ENCODE measurements at places on chromosomes 7 and 10.

GRCh38 chr10:85565381-85565780, 801.2 kb downstream of the GRID1 start:
- no peak overlapping the region for H3K27ac ChIP-seq
- H3K4me3 ChIP-seq, result no peak overlapping the region
- H3K4me1 ChIP-seq, result no peaks in the 10 kb centered on the region
- peak; percentile 40 for DNase-seq
- no peaks in the 10 kb centered on the region for H3K36me3 ChIP-seq

GRCh38 chr7:88132725-88133124, 87.1 kb downstream of the SRI start:
- H3K27me3 ChIP-seq, result no peaks in the 10 kb centered on the region
- no peak overlapping the region for H3K27ac ChIP-seq
- H3K4me3 ChIP-seq, result no peak overlapping the region

DNA sequence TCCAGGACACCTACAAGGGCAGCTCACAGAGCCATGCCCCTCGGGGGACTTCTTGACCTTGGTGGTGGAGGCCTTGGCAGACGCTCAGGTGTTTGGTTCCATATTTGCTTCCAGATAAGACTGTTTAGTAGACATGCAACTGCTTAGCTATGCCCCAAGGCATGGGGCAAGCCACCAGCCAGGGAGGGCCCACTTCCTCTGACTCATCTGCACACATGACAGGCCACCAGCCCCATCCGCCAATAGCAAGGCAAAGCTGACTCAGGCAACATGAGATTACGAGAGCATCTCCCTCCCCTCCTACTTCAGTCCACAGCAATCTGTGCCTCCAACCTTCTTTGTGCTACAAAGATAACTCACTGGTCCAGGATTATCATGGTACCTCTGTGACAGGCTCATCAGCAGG, 54.9 kb downstream of the KCNMA1 start:
- no peak overlapping the region for H3K27ac ChIP-seq
- no peaks in the 10 kb centered on the region for H3K27me3 ChIP-seq
- 0 out of 2 replicates have a peak, but pooled peaks cover 3% of the 10 kb centered on the region for H3K4me1 ChIP-seq
- H3K4me3 ChIP-seq, result no peak overlapping the region
- H3K36me3 ChIP-seq, result no peaks in the 10 kb centered on the region
- no peak for DNase-seq

DNA sequence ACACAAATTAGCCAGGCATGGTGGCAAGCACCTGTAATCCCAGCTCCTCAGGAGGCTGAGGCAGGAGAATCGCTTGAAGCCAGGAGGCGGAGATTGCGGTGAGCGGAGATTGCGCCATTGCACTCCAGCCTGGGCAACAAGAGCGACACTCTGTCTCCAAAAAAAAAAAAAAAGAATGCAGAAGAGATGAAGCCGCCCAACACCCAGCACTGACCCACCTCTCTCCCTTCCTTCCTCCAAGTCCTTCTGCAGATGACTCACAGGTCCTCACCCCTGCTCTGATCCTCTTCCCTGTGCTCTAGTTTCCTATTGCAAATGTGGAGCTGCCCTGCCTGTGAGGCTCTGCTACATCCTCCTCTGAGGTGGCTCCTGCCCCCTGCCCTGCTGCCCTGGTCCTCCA, 22.0 kb upstream of the OPALIN start:
- no peaks in the 10 kb centered on the region for H3K27me3 ChIP-seq
- no peak overlapping the region for H3K27ac ChIP-seq
- no peaks in the 10 kb centered on the region for H3K36me3 ChIP-seq
- no peak for DNase-seq

GRCh38 chr10:13707156-13707881, 120.6 kb downstream of the PRPF18 start:
- no peaks in the 10 kb centered on the region for H3K27me3 ChIP-seq
- peak overlapping the region; percentile 90 for H3K4me3 ChIP-seq
- H3K4me1 ChIP-seq, result peaks cover 2% of the 10 kb centered on the region
- peak overlapping the region; percentile 15 for H3K27ac ChIP-seq
- DNase-seq, result peak; percentile 86

GRCh38 chr10:5288359-5288758, 76.4 kb upstream of the UCN3 start:
- DNase-seq, result no peak
- no peak overlapping the region for H3K4me3 ChIP-seq
- H3K27ac ChIP-seq, result no peak overlapping the region
- H3K4me1 ChIP-seq, result peaks cover 4% of the 10 kb centered on the region
- peaks cover 8% of the 10 kb centered on the region for H3K36me3 ChIP-seq
- H3K27me3 ChIP-seq, result no peaks in the 10 kb centered on the region

DNA sequence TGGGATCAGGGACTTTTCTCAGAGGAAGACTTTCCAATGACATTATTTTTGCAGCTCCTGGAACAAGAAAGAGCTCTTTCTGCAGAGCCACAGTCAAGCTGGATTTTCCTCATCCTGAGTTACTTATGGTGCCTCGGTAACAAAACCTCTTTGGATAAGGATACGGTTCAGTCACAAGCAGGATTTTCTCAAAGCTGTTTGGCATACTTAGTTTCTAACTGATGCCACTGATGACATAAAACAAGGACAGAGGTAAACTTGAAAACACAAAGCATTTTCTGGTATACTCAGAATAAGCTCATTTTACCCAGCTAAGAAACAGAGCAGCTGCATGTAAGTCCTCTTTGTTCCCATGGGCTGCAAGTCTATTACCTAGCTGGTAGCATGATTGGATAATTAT, 340.9 kb upstream of the MEOX2 start:
- no peaks in the 10 kb centered on the region for H3K4me1 ChIP-seq
- H3K27ac ChIP-seq, result no peak overlapping the region
- H3K27me3 ChIP-seq, result no peaks in the 10 kb centered on the region
- no peak for DNase-seq
- H3K36me3 ChIP-seq, result no peaks in the 10 kb centered on the region

DNA sequence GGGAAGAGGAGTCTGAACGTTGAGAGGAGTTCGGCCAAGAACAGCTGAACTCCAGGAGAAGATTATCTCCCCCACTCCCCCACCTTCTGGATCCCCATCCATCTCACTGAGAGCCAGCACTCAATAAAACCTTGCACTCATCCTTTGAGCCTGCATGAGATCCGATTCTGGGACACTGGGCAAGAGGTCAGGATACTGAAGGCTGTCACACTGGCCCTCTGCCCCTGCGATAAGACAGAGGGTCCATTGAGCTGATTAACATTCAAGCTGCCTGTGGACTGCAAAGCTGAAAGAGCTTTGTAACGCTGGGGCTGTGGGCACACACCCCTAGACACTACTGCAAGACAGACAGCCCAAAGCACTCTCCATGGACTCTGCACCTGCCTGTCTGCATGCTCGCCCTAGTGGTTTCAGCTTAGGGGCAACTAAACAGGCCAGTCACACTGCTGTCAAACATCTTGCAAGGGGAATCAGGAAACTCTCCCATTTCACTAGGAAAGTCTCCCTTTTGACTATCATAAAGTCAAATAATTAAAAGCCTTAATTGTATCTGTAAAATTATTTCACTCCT, 42.3 kb upstream of the CNTNAP2 start:
- no peak for DNase-seq
- no peaks in the 10 kb centered on the region for H3K4me1 ChIP-seq
- H3K36me3 ChIP-seq, result 0 out of 2 replicates have a peak, but pooled peaks cover 4% of the 10 kb centered on the region
- no peak overlapping the region for H3K27ac ChIP-seq
- no peaks in the 10 kb centered on the region for H3K27me3 ChIP-seq

GRCh38 chr10:26653004-26653403, 44.5 kb upstream of the PDSS1 start:
- no peaks in the 10 kb centered on the region for H3K36me3 ChIP-seq
- DNase-seq, result no peak
- no peaks in the 10 kb centered on the region for H3K4me1 ChIP-seq
- H3K4me3 ChIP-seq, result no peak overlapping the region
- H3K27ac ChIP-seq, result no peak overlapping the region
- no peaks in the 10 kb centered on the region for H3K27me3 ChIP-seq

DNA sequence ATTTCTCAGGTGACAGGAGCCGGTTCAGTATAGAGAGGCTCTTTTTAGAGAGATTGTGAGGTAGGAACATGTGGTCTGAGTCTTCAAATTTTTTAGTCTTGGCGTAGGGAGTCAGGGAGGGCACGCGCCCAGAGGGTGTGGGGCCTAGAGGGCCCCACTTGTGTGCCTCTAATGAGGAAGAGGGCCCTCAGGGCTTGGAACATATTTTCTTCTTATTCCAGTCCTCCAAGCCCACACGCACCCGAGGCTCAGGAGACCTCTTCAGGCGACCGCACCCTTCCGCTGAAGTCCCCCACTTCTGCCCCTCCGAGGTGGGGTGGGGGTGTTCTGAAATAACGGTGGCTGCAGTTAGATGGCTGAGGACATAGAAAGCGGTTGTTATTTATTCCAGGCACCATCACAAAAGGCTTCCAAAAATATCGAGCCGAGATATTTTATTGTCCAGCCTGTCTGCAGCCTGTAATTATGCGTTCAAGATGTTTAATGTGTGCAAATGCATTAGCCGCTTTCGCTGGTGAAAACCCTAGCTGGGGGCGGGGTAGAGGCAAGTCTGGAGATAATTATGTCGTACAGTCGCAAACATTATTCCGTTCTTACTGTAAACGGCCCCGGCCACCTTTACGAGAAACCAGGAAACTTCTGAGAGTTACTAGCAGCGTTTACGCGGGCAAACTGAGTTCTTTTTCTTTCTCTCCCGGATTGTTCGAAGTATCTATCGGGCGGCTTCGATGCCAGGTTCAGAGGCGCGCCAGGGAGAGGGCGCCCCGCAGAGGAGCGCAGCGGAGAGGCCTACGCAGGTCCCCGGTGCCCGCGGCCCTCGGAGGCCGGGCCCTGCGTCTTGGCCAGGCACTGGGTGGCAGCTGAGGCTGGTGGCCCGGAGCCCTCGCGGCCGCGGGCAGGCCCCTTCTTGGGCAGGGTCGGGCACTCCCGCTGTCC, 12.9 kb upstream of the HOXA13 start:
- no peak for DNase-seq
- peaks cover 97% of the 10 kb centered on the region for H3K27me3 ChIP-seq
- H3K4me1 ChIP-seq, result no peaks in the 10 kb centered on the region
- no peak overlapping the region for H3K27ac ChIP-seq
- H3K36me3 ChIP-seq, result no peaks in the 10 kb centered on the region

GRCh38 chr7:114026486-114027089, 107.8 kb upstream of the PPP1R3A start:
- H3K36me3 ChIP-seq, result no peaks in the 10 kb centered on the region
- no peak for DNase-seq
- H3K4me1 ChIP-seq, result no peaks in the 10 kb centered on the region
- H3K27ac ChIP-seq, result no peak overlapping the region
- no peak overlapping the region for H3K4me3 ChIP-seq

DNA sequence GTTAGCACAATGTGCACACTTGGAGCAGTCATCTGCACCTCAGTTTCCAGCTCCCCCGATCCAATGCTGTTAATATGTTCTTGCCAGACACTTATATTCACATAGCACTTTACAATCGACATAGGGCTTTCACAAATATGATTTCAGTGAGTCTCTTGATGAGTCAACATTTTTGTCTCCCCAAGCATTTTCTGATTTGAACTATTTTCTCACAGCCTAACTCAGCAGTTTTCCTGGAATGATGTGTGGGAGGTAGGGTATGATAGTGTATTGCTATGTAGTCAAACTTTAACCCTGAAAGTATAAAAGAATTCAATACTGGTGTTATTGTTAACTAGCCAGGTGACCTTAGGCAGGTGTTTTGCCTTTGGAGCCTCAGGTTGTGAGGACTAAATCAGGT, 82.5 kb upstream of the LRGUK start:
- H3K27ac ChIP-seq, result no peak overlapping the region
- no peak overlapping the region for H3K4me3 ChIP-seq
- H3K36me3 ChIP-seq, result peaks cover 21% of the 10 kb centered on the region
- H3K4me1 ChIP-seq, result no peaks in the 10 kb centered on the region

DNA sequence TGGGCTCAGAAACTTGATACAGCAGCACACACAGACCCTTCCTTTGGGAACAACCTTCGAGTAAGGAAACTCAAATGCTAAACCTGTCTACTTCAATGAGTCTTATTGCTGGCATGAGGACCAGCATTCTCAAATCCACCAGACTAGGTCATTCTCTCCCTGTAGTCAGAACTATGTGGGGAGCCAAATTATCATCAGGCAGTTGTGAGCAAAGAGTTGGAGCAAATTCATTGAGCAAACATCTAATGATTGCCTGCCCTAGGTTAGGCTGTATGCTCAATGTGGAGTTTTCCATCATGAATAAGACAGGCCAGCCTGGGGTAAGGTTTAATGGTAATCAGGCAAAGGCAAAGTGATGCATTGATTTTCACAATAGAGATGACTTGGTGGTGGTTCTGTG, 3.6 kb downstream of the EPDR1 start:
- no peak overlapping the region for H3K4me3 ChIP-seq
- H3K27me3 ChIP-seq, result no peaks in the 10 kb centered on the region
- no peak for DNase-seq

GRCh38 chr10:78248651-78249464, 215.2 kb downstream of the RPS24 start:
- H3K4me3 ChIP-seq, result no peak overlapping the region
- no peaks in the 10 kb centered on the region for H3K4me1 ChIP-seq
- no peak overlapping the region for H3K27ac ChIP-seq
- H3K36me3 ChIP-seq, result peaks cover 14% of the 10 kb centered on the region
- no peaks in the 10 kb centered on the region for H3K27me3 ChIP-seq

GRCh38 chr10:103193820-103194529, 903 bp upstream of the NT5C2 start:
- H3K4me3 ChIP-seq, result peak overlapping the region; percentile 96
- no peaks in the 10 kb centered on the region for H3K36me3 ChIP-seq
- DNase-seq, result no peak
- peaks cover 6% of the 10 kb centered on the region for H3K4me1 ChIP-seq
- H3K27ac ChIP-seq, result no peak overlapping the region

DNA sequence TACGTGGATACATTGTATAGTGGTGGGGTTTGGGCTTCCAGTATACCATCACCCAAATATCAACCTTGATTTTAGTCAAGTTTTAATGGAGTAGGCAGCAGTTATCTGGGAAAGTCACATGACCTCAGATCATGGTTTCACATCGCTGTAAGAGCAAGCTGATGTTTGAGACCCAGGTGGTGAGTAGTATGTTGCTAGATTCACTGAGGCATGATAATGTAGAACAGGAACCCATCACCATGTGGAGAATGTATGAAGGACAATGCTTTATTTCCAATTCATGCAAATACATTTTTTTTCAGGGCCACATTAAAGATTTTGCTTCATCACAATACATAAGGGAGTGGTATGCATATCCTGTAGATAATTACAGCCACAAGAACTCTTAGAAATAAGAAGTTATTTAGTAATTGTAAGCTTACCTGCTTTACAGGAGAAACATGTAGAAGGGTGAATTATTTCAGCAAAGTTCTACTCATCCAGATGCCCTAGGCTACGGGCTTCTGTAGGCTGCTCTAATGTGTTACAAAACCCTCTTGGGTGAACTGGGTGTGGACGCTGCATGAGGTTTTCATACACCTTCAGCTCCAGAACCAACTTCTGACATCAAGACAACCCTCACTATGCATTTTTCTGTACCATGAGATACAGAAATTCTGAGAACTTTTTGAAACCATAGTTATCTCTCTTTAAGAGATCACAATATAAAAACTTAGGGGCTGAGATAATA, 27.6 kb upstream of the LAMB4 start:
- H3K4me1 ChIP-seq, result 0 out of 2 replicates have a peak, but pooled peaks cover 2% of the 10 kb centered on the region
- H3K36me3 ChIP-seq, result no peaks in the 10 kb centered on the region
- H3K4me3 ChIP-seq, result no peak overlapping the region
